ENCODE measurements at places on chromosomes 12 and 14. TPM values are rescaled to one million over a fixed set of nuclear protein-coding genes. Genes with fewer than 3 reads are reported as not detected.

DNA sequence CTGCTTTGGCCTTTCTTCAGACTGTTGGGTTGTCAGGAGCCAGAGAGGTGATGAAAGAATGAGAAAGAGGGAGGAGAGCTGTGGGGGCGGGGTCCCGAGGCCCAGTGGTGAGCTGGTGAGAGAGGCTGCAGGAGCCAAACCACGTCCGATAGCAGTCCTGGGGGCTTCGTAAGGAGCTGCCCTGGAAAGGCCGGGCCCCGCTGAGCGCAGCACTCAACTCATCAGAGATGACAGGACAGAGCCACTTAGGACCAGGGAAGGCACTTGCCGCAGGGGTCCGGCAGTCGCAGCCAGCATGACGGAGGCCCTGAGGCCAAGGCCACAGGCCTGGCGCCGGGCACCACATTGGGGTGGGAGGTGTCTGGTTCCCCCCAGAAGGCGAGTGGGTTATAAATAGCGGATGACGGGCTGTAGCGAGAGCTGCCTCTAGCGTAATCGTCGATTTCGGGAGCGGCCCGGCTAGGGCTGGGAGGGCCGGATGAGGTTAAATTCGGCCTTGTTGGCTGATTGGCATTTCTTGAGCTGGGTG is 179.0 kb downstream of the TSPAN9 start:
- peaks cover 23% of the 10 kb centered on the region for H3K4me1 ChIP-seq
- H3K4me3 ChIP-seq, result no peak overlapping the region
- H3K36me3 ChIP-seq, result peaks cover 27% of the 10 kb centered on the region
- H3K27me3 ChIP-seq, result no peaks in the 10 kb centered on the region
- no peak for DNase-seq
- H3K27ac ChIP-seq, result no peak overlapping the region

DNA sequence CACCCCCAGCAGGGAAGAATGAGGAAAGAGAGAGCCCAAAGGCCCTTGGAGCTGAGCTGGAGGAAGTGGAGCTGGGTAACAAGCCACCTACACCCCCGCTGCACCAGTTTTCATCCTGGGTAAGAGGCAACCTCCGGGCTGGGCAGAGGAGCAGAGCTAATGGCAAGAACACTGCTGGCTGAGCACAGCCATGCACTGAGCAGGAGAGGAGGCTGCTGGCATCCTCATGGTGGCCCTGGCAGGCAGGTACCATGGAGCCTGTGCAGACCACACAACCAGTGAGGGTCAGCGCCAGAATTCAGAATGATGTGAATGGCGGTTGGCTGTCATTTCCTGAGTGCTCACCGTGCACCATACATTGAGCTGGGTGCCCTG is 29.7 kb downstream of the PLEKHH1 start:
- no peak for DNase-seq
- no peak overlapping the region for H3K4me3 ChIP-seq
- H3K4me1 ChIP-seq, result peaks cover 19% of the 10 kb centered on the region
- no peaks in the 10 kb centered on the region for H3K27me3 ChIP-seq

NPAS3 gene
- total RNA-seq, result 1.3 TPM

GRCh38 chr12:27824126-27824842 is 44.2 kb upstream of the MANSC4 start:
- no peak overlapping the region for H3K4me3 ChIP-seq
- H3K27ac ChIP-seq, result no peak overlapping the region
- DNase-seq, result no peak
- H3K36me3 ChIP-seq, result no peaks in the 10 kb centered on the region

GRCh38 chr12:108823804-108824203 is 33.6 kb downstream of the SSH1 start:
- no peak overlapping the region for H3K27ac ChIP-seq
- H3K4me1 ChIP-seq, result peaks cover 32% of the 10 kb centered on the region
- DNase-seq, result no peak
- H3K27me3 ChIP-seq, result no peaks in the 10 kb centered on the region

DNA sequence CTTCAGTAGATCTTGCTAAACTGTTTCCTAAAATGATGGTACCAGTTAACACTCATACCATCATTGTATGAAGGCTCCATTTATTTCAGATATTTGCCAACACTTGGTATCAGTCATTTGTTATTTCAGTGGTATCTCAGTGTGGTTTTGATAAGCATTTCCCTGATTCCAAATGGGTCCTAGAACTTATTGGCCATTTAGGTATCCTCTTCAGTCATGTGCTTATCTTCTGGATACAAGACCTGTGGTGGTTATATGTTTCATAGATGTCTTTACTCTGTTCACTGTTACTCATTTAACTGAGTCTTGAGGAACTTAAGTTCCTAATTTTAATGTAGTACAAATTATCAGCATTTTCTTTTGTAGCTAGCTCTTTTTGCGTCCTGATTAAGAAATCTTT is 13.5 kb downstream of the SINHCAF start:
- H3K4me1 ChIP-seq, result peaks cover 3% of the 10 kb centered on the region
- no peaks in the 10 kb centered on the region for H3K27me3 ChIP-seq
- H3K27ac ChIP-seq, result no peak overlapping the region
- no peak overlapping the region for H3K4me3 ChIP-seq
- peaks cover 15% of the 10 kb centered on the region for H3K36me3 ChIP-seq
- no peak for DNase-seq

GRCh38 chr12:129927316-129927900 is 23.6 kb upstream of the TMEM132D start:
- no peak overlapping the region for H3K4me3 ChIP-seq
- no peaks in the 10 kb centered on the region for H3K36me3 ChIP-seq
- no peaks in the 10 kb centered on the region for H3K27me3 ChIP-seq

CKB gene
- 84.4 TPM for total RNA-seq

GRCh38 chr14:79468486-79468885 is 742.8 kb downstream of the DIO2 start:
- no peaks in the 10 kb centered on the region for H3K27me3 ChIP-seq
- no peak overlapping the region for H3K27ac ChIP-seq
- no peak for DNase-seq
- no peak overlapping the region for H3K4me3 ChIP-seq
- no peaks in the 10 kb centered on the region for H3K36me3 ChIP-seq
- H3K4me1 ChIP-seq, result peaks cover 10% of the 10 kb centered on the region

GRCh38 chr14:73818821-73819220 is 32.8 kb upstream of the PTGR2 start:
- H3K36me3 ChIP-seq, result no peaks in the 10 kb centered on the region
- H3K27me3 ChIP-seq, result no peaks in the 10 kb centered on the region
- no peak for DNase-seq
- H3K27ac ChIP-seq, result no peak overlapping the region
- H3K4me3 ChIP-seq, result no peak overlapping the region

- no peak for DNase-seq
- no peak overlapping the region for H3K4me3 ChIP-seq
- no peak overlapping the region for H3K27ac ChIP-seq
- H3K36me3 ChIP-seq, result no peaks in the 10 kb centered on the region
Measured at GRCh38 chr12:104576980-104577580, 120.3 kb downstream of the CHST11 start.

CIDEB gene
- 0.20 TPM for total RNA-seq

DNA sequence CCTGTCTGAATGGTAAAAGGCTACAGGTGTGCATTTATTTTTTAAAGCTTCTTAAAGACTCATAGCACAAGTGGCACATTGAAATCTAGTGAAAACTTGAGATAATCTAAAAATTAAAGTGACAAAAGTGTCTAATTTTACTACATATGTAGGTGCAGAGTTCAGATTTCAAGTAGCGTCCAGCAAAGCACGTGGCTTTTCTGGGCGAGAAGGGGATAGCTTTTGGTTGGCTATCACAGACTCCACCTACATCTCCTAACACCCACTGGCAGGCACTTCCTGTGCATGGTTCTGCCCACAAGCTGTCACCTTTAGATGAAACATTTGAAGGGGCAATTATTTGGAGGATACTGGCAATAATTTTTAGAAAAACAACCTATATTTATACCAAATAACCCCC is 1.9 kb upstream of the PITPNM2 start:
- no peaks in the 10 kb centered on the region for H3K4me1 ChIP-seq
- no peak overlapping the region for H3K4me3 ChIP-seq
- H3K36me3 ChIP-seq, result no peaks in the 10 kb centered on the region
- no peak for DNase-seq

LRRC23 gene
- total RNA-seq, result 3.6 TPM

- no peaks in the 10 kb centered on the region for H3K27me3 ChIP-seq
- H3K27ac ChIP-seq, result no peak overlapping the region
- DNase-seq, result no peak
- H3K36me3 ChIP-seq, result peaks cover 96% of the 10 kb centered on the region
- H3K4me1 ChIP-seq, result no peaks in the 10 kb centered on the region
- no peak overlapping the region for H3K4me3 ChIP-seq
Measured at GRCh38 chr14:101047326-101047725, 143.8 kb upstream of the RTL1 start.

- no peak overlapping the region for H3K27ac ChIP-seq
- H3K4me1 ChIP-seq, result peaks cover 7% of the 10 kb centered on the region
- H3K27me3 ChIP-seq, result no peaks in the 10 kb centered on the region
- H3K4me3 ChIP-seq, result no peak overlapping the region
Measured at GRCh38 chr14:22379727-22380126, 209.3 kb downstream of the DAD1 start.

- H3K36me3 ChIP-seq, result no peaks in the 10 kb centered on the region
- no peak overlapping the region for H3K4me3 ChIP-seq
- no peak for DNase-seq
- H3K4me1 ChIP-seq, result peaks cover 3% of the 10 kb centered on the region
Measured at GRCh38 chr12:49952391-49953055, 2.0 kb downstream of the AQP2 start.

IFI27 gene
- 0.55 TPM for total RNA-seq

DNA sequence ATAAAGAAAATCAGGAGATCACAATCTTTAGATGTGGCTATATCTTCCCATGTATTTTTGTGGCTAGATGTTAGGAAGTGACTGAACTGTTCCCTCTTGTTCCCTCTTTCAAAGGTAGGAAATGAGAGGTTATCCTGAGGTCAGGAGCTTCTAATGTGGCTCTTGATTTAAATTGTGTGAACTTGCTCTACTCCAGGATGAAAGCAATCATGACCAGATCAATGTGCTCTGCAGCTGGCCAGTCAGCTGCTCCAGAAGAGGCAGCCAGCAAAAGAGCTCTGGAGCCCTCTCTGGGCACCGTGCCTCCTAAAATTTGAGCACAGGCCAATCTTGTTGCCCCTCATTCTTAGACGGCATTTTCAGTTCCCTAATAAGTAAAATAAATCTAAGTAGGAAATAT is 32.0 kb downstream of the CDK17 start:
- no peak overlapping the region for H3K27ac ChIP-seq
- H3K4me3 ChIP-seq, result no peak overlapping the region
- no peak for DNase-seq
- H3K36me3 ChIP-seq, result no peaks in the 10 kb centered on the region
- H3K27me3 ChIP-seq, result no peaks in the 10 kb centered on the region

GRCh38 chr14:20794644-20795369 is 7.8 kb downstream of the RNASE1 start:
- H3K27me3 ChIP-seq, result peaks cover 6% of the 10 kb centered on the region
- H3K4me1 ChIP-seq, result no peaks in the 10 kb centered on the region
- no peaks in the 10 kb centered on the region for H3K36me3 ChIP-seq

- no peaks in the 10 kb centered on the region for H3K27me3 ChIP-seq
- H3K27ac ChIP-seq, result peak overlapping the region; percentile 40
- DNase-seq, result peak; percentile 13
- no peak overlapping the region for H3K4me3 ChIP-seq
Measured at GRCh38 chr12:62703011-62703380, 232.0 kb downstream of the PPM1H start.

DNA sequence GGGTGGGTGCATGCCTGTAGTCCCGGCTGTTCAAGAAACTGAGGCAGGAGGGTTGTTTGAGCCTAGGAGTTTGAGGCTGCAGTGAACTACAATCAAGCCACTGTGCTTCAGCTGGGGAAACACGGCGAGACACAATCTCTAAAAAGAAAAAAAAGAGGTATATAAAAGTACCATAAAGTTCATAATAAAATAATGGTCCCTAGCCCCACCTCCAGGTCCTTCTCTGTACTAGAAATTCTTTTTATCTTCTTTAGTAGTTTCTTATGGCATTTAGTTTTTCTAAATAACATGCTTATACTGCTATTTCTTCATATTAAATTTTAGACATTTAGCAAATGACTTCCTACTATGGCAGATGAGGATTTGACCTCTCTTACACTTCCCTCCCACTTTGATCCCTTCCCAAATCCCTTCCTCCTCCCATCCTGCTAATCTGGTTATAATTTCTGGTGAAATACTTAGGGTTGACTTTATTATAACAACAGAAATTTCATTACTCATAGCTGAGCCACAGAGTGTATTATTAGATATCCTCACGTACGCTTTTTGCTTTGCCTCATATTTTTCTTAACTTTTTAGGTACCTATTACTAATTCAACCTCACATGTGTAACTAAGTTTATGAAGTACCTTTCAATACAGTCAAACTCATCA is 94.7 kb downstream of the SLC41A2 start:
- no peak overlapping the region for H3K4me3 ChIP-seq
- no peak for DNase-seq
- no peaks in the 10 kb centered on the region for H3K4me1 ChIP-seq
- no peak overlapping the region for H3K27ac ChIP-seq
- no peaks in the 10 kb centered on the region for H3K36me3 ChIP-seq

PRB2 gene
- total RNA-seq, result not detected

GRCh38 chr12:58381546-58381945 is 440.2 kb downstream of the ATP23 start:
- no peak overlapping the region for H3K4me3 ChIP-seq
- H3K27ac ChIP-seq, result no peak overlapping the region
- H3K4me1 ChIP-seq, result no peaks in the 10 kb centered on the region
- H3K36me3 ChIP-seq, result no peaks in the 10 kb centered on the region
- DNase-seq, result no peak

- no peak for DNase-seq
- H3K36me3 ChIP-seq, result peaks cover 50% of the 10 kb centered on the region
- no peaks in the 10 kb centered on the region for H3K27me3 ChIP-seq
Measured at GRCh38 chr14:101900253-101900652, 64.1 kb upstream of the DYNC1H1 start.

DNA sequence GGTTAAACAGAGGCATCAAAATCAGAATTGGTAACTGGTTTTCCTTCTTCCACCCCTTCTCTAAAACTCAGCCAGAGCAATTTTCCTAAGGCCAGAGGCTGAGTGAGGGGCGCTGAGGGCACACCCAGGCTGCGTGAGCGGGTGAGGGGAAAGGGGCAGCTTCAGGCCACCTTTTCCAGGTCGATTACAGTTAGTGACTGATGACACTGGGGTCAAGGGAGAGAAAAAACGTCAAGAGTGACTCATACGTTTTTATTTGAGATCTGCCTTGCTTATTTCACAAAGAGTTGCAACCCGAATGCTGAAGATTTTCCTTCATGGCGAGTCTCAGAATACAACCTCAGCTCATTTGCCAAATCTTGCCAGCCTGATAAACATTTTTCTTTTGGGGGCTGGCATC is 46.7 kb upstream of the EVL start:
- peak overlapping the region; percentile 53 for H3K27ac ChIP-seq
- H3K4me1 ChIP-seq, result peaks cover 37% of the 10 kb centered on the region
- no peaks in the 10 kb centered on the region for H3K36me3 ChIP-seq
- DNase-seq, result no peak
- no peak overlapping the region for H3K4me3 ChIP-seq

GRCh38 chr14:68535404-68536017 is 257.4 kb downstream of the ZFP36L1 start:
- no peak overlapping the region for H3K4me3 ChIP-seq
- peaks cover 4% of the 10 kb centered on the region for H3K4me1 ChIP-seq
- no peak for DNase-seq
- no peak overlapping the region for H3K27ac ChIP-seq

- no peaks in the 10 kb centered on the region for H3K36me3 ChIP-seq
- H3K4me3 ChIP-seq, result no peak overlapping the region
- H3K4me1 ChIP-seq, result peaks cover 36% of the 10 kb centered on the region
- peak overlapping the region; percentile 53 for H3K27ac ChIP-seq
- H3K27me3 ChIP-seq, result no peaks in the 10 kb centered on the region
Measured at GRCh38 chr12:3897371-3897971, 24.3 kb upstream of the PARP11 start.

PLEKHG7 gene
- not detected for total RNA-seq
